Astrocyte of the hippocampus (primary cell): ENCODE measurements at places on chromosomes 5 and 9.

- no peak for DNase-seq
Measured at GRCh38 chr5:141640051-141640415, 3.2 kb downstream of the RELL2 start.

DNA sequence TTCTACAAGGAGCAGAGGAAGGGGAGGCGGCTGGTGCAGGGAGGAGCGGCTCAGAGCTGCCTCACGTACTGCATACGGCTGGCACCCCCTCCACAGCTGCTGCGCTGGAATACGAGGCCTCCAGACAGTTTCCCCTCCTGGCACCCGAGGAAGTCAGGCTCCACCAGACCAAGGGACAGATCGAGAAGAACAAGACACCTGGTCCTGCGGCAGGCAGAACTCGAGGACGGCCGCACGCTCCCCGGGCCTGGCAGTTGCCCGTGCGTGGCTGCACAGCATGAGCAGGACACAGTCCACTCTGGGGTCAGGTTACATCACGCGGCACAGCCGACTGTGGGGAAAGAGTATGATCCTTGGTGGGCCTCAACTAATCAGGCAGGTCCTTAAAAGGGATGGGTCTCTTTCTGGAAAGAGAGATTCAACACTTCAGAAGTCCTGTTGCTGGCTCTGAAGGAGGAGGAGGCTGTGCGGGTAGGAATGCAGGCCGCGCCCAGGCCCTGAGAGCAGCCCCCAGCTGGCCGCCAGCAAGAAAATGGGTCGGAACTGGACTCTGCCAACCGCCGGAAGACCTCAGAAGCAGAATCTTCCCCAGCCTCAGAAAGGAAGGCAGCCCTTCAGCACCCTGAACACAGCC is 11.6 kb downstream of the UBAC1 start:
- no peak for DNase-seq

- DNase-seq = no peak
Measured at GRCh38 chr9:94864862-94865509, 138.5 kb downstream of the AOPEP start.

DNA sequence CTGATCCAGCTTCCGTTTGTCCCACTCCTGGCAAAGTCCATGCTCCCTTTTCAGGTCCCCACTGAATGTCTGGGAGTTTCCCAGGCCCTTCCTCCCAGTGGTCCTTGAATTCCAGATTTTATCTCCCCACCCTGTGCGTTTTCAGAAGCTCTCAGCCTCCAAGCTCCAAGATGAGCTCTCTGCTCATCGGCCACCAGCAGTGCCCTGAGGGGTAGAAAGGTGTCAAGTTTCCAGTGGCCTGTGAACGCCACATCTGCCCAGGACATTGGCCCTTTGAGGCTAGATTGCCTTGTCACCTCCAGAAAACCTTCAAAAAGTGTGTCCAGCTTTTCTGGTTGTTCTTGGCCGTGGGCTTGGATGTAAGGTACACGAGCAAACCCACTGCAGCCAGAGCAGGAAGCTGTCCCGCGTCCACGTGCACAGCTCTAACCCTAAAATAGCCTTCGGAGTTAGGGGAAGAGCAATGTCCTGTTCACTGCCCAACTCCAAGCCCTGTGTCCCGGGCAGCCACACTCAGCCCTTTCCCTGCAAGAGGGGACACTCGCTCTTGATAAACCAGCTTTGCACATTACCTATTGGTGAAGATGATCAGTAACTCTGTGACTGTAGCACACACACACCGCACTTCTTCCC is 10.9 kb upstream of the LRRC14B start:
- DNase-seq = no peak

- no peak for DNase-seq
Measured at GRCh38 chr5:99308131-99308530, 379.3 kb upstream of the CHD1 start.
